Pancreas (tissue), 10 donors: ENCODE measurements at places on chromosomes 2 and 18.

GRCh38 chr2:169007356-169007755 is 23.8 kb downstream of the ABCB11 start:
- no peak for DNase-seq

DNA sequence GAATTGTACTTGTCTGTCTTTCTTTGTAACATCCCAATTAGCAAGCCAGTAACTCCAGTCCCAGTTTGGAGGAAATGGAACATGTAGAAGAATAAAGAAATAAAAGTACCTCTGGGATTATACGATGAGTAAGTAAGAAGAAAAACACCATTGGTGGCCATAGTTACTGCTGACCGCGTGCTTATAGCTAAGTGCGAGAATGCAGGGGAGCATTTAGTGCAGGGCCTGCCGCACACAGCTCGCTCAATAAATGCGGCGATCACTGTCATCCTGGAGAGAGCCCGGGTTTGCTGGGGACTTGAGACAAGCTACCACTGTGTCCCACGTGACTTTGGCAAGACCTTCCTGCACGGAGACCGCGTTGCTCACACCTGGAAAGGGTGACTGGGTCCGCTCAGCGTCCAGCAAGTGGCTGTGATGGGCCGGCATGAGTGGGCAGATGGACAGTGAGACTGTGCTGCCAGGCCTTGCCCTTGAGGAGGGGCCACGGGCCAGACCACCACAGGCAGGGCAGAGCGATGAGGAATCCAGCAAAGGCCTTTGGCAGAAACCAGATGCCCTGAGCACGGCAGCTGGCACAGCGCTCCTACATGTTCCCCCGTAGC is 54.8 kb downstream of the ADI1 start:
- DNase-seq: no peak

- DNase-seq: peak; percentile 93
These were observed 12.2 kb upstream of the KIF1A start for GRCh38 chr2:240832205-240832727.

GRCh38 chr2:170485254-170486026 is 229.7 kb upstream of the SP5 start:
- DNase-seq: no peak

GRCh38 chr2:112173646-112174319 is 35.6 kb downstream of the FBLN7 start:
- DNase-seq: no peak

DNA sequence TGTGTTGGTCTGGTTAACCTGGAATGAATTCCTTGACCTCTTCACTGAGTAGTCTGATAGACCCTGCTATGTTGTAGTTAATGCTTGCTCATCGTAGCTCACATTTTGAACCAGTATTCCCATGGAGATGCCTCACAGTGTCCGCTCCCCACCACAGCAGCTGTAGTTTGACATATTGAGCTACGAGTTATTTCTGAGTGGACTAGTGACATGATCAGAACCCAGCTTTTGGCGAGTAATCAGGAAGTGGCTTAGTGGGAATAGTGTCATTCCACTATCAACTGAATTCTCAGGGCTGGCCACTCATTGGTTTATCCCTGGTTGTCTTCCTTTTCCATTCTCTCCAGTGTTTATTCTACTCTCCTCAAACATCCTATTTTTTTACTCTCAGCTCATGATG is 102.7 kb downstream of the MYO1B start:
- no peak for DNase-seq

GRCh38 chr2:69082430-69082997 is 69.5 kb downstream of the ANTXR1 start:
- DNase-seq: peak; percentile 42

GRCh38 chr2:121707920-121708361 is 28.7 kb downstream of the NIFK start:
- no peak for DNase-seq

DNA sequence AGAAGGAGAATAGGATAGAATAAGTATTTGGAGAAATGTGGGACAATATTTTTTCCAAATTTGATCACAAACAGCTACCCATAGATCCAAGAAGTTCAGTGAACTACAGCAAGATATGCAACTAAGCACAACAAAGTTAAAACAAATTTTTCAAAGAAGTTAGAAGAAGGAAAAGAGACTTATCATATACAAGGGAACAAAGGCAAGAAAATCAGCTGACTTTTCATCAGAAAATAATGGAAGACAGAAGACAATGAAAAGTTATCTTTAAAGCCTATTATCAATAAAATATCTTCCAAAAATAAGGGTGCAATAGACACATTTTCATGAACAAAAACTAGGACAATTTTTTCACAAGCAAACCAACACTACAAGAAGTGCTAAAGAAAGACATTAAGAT is 202.8 kb upstream of the FN1 start:
- no peak for DNase-seq

DNA sequence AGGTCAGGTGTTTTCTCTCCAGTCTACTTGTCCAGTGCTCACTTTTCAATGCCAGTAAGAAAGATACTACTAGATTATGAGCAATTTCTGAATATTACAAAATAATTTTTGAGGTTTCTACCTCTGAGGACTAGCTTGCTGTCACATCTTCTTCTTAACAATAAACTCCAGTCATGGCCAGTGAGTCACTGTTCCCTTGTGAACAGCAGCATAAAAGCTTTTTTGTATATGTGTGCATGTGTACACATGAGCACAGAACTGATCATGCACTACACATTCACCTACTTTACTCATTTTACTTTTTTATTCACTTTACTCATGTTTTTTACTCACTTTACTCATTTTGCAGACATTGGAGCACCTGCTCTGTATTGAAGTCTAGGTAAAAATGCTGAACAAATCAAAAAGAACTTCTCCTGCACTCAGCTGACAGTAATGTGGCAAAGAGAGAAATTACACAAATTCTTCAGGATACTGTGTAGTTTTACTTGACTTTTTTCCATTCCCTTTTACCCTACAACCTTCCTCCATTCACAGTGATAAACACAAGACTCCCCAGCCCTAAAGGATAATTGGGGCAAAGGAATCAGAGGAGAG is 28.0 kb downstream of the ST6GAL2 start:
- DNase-seq: no peak

DNA sequence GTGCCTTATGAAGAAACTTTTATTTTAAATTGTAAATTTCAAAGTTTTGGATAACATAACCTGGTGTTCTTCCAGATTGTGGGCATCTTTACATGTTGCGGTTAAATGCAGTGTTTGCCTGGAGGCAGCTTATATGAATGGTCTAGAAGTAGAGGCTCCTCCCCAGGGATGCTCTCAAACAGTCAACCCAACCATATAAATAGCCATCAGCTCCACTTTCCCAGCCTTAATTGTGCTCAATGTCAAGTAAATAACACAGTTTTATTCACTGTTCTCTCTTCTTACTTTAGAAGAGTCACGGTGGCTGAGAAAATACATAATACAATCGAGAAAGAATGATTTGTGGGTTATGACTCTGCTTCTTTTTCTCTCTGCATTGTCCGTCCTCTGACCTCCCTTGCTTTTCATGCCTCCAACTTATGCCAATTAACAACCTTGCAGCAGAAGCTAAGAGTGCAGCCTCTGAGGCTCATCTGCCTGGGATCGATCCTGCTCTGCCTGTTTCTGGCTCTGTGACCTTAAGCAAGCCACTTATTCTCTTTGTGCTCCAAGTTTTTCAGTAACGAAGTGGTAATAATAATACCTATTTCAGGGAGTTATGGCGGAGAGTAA is 100.3 kb downstream of the DAW1 start:
- DNase-seq: no peak

- DNase-seq: peak; percentile 69
These were observed at the start of gene CDH2 for GRCh38 chr18:28176948-28177827. CDH2 (minus strand) TSS chr18:28177130; CDS start chr18:28177022, 108 bp downstream.

DNA sequence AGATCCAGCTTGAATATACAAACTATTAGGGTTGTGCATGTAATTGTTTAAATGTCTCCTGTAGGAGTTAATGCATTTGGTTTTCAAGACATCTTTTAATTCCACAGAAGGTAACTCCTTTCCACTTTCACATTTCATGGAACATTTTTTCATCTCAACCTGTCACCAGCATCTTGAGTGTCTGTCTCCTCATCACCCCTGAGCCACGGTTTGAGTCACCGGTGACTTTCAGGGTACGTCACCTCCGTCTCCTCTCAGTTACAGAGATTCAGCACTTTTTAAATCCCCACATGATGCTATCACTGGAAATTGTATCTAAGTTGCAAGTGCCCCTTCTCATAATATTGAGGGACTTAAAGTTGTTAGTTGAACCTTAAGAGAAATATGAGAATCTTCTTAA is 25.3 kb downstream of the GPR55 start:
- no peak for DNase-seq

- DNase-seq: no peak
These were observed 37.6 kb upstream of the CD226 start for GRCh38 chr18:69985239-69985638.

DNA sequence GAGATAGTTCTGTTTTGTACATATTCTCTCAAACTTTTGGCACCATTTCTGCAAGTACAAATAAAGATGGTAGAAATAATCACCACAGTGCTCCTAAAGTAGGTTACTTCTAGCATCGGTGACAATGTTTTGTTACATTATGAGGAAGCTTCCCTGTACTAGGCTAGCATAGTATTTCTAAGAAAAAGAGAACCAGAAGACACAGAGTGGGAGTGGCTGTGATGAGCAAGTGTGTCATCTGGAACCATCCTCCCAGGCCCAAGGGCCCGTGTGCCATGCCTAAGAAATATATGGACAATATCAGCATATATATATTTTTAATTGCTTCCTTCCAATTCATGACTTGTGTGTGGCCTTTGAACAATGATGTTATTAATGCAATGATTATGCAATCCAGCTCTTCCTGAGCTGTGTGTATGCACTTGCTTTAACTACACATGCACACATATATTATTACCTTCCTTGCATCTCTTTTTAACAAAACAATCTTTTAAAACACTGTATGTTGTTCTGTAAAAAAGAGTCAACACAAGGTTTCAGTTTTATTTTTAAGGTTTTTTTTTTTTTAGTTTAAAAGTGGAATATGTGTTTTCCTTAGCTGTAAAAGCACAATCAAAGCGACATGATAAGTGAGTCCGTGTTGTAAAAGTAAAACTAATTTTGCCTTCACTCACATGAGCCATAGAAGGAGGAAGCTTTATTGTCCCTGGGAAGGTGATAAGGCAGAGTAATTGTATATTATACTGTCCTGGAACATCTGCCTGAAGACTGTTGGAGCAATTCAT is 303.9 kb downstream of the ZNF407 start:
- DNase-seq: no peak

DNA sequence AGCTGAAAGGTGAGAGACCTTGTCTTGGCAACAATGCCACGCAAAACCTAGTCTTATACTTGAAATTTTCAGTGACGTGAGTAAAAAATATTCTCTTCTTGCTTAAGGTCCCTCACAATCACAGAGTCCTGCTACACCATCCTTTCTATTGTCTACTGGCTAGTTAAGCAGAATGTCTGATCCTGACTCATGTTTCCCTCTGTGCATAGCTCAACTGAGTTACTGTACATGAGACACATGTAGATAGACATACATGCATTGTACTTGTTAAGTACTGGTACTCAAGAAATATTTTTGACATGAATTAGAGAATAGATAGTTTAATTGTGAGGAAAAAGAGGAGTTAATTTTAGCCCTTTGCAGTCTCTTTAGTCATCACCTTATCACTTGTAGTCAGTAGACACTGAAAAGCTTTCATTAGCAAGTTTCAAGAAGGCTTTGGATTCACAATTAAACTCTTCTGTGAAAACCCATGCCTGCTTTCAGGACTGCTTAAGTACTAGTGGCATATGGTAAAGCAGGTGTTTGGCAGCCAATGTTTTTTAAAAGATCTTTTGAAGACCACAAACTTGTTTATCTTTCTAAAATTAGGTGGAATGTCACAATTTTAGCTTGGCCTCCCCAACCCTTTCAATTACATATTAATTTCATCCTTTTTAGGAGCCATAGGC is 158.7 kb upstream of the CCDC150 start:
- no peak for DNase-seq

- DNase-seq: no peak
These were observed 40.0 kb downstream of the FN1 start for GRCh38 chr2:215395687-215396460.

DNA sequence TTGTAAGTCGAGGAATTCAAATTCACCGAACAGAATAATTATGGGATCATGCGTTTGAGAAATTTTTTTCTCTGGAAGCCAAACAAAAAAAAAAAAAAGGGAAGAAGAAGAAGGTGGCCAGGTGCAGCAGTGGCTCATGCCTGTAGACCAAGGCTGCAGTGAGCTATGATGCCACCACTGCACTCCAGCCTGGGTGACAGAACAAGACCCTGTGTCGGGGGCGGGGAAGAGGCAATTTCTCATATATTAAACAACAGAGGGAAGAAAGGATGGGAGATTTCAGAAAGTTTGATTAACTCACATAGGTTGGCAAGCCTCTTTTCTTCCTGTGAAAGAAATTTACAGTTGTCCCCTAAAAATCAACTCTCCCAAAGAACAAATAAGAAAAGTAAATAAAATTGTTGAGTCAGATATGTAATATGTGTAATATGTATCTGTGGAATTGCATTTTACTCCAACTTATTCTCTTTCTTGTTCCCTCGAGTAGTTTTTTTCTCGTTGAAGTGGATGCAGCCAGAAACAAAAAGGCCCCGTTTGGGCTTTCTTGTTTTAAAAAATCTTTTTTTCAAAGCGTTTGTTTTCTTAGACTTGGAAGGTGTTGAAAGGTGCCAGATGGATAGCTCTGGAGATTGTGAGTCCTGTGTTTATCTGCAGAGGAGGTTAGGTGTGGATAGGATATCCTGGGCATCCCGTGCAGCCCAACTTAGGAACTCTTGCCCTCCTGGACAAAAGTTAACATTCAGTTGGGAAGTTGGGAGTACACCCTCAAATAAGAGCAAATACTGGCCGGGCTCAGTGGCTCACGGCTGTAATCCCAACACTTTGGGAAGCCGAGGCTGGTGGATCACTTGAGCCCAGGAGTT is 25.4 kb upstream of the FMNL2 start:
- DNase-seq: no peak

- no peak for DNase-seq
These were observed 336.2 kb downstream of the ZEB2 start for GRCh38 chr2:144183727-144184126.

DNA sequence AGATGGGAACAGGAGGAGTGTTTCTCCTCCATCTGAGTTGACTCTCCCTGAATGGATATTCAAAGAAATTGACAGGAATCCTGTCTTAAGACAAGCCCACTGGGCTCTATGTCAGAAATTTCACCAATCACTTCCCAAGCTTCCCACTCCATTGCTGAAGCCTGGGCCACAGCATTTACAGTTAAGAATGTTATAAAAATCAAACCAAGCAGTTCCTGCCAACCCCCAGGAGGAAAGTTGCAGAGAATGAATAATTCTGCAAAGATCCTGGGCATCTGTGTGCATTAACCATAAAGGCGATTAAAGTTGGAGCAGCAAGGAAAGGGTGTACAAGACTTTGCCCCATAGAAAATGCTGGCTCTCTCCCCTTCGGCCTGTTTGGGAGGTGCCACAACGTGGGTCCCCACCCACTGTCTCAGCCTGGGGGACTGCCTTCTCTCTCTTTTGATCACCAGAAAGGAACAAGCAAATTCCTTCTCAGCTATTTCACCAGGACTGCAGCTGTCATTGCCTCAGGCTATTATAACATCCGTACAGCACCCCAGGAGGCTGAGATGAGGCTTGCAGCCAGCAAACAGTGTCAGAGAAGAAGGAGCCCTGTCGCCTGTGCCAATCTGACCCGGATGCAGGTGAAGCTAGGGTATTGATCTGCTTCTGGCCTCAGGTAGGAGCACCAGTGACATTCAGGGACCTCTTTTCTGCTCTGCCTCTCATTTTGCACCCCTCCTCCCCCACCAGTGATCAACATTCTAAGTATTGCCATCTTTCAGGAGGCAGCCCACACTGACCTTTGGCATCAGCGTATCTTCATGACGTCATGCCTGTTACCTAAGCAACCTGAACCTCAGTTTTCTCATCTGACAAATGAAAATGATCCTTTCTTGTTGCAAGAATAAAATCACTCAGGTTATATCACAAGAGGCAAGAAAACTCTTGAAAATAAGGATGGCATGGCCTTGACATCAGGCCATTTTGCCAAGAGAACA is 219.0 kb downstream of the SH3BP4 start:
- no peak for DNase-seq
